ENCODE measurements at places on chromosomes 3 and 15.
A peak's percentile ranks its signal among the peaks of the same experiment; 100 is the strongest.

- no peak for DNase-seq
Observed at GRCh38 chr15:52362497-52362896, 66.9 kb upstream of the MYO5C start.

DNA sequence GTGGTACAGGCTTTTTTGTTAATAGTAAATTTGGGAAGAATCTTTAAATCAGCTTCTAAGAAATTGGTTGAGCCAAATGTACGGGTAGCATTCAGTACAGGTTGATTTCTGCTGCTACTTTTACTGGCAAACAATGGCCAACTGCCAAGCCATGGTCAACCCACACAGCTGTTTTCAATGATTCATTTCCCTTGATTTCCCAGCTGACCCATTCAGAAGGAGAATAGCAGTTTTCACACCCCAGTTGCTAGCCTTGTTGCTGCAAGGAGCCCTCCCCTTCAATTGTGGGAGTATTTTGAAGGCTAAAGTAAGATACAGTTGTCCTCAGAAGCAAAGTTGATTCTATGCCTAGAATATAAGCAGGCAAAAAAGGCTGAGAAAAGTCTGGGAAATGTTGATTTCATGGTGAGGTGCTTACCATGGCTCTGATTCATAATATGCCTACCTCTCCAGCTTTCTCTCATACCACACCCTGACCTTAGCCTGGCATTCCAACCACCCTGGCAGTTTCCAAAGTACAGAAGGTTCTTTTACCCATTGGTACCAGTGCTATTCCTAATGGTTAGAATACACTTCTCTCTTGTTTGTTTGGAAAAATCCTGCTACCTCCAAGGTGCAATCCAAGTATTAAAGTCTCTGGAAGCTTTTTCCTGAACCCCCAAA is 320.3 kb upstream of the TGFBR2 start:
- no peak for DNase-seq

DNA sequence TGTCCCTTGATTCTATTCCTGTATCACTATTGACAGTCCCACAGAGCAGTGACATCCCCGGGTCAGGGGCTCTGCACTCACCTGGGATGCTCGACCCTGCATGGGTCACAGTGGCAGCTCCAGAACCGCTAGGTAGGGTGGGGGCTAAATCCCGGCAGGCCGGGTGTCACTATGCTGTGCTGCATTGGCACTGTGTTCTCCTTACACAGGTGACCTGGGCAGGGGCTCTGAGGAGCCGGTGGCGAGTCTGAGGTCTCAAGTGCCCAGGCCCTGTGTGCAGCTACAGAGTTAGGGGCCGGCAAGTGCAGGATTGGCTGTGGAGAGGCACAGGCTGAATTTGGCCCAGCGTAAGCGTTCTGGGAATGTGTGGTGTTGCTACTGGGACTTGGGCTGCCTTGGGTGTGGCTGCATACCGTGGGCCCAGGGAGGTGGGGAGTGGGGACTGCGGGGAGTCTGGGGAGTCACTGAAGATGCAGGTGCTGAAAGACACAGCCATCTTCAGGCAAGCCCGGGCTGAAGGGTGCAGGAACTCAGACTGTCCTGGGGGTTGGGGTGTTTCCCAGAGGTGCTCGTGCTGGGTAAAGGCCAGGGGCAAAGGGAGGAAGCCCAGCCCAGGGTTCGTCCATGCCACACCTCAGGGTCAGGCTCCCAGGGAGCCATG is 102.6 kb upstream of the PRR20G start:
- no peak for DNase-seq

- no peak for DNase-seq
Observed at GRCh38 chr3:172208586-172209332, 169.4 kb downstream of the FNDC3B start.

- DNase-seq, result no peak
Observed at GRCh38 chr15:40869686-40870085, 4.3 kb downstream of the RHOV start.

- DNase-seq, result no peak
Observed at GRCh38 chr3:43531835-43532234, 90.0 kb downstream of the ANO10 start.

DNA sequence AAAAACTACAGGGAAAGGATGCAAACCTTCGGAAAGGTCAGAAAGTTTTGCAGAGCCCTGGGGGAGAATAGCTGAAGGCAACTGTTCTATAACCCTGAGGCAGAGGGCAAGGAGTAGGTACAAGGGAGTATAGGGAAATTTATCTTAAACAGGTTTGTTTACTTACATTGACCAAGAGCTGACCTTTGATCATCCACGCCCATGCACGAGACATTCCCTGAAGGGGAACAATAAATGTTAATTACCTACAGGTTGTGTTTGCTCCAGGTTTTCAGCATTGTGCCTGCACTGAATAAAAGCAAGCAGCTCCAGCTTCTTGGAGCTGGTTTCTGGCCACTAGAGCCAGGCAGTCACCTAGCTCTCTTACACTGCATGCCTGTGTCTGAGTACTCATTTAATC is 524.5 kb upstream of the TGFBR2 start:
- DNase-seq, result no peak

DNA sequence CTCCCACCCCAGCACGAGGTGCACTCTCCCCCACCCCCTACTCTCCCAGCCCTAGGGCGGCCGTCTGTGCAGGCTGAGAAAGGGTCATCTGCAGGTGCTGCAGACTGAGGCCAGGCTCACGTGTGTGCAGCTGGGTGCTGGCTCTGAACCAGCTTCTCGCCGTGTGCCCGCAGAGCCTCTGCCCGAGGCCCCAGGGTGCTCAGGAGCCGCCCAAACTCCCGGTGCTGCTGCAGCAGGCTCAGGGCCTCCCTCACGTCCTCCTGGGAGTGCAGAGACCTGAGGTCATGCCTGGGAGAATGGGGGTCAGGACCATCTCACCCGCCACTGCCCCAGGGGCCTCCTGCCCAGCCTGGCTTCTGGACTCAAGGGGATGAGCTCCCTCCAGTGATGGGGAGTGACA is 17.2 kb downstream of the SPTBN5 start:
- peak; percentile 30 for DNase-seq

GRCh38 chr3:162370141-162370540 is 873.5 kb downstream of the OTOL1 start:
- DNase-seq, result no peak

DNA sequence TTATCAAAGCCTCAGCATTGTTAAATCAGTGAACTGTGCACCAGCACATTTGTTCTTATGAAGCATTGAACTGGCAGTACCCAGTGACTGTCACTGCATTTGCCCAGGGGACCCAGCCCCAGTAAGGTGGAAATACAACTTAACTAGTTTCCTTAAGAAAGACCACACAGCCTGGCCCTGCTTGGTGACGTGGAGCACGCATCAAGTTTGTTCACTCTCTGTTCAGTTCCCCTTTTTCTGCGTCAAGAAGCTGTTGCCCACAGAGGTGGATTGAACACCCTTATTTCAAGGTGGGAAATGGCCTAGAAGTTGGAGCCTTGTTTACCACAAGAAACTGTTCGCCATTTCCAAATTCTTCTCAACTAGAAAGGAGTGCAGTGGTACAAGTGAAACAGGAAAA is 69.9 kb upstream of the AGBL1 start:
- DNase-seq, result no peak

DNA sequence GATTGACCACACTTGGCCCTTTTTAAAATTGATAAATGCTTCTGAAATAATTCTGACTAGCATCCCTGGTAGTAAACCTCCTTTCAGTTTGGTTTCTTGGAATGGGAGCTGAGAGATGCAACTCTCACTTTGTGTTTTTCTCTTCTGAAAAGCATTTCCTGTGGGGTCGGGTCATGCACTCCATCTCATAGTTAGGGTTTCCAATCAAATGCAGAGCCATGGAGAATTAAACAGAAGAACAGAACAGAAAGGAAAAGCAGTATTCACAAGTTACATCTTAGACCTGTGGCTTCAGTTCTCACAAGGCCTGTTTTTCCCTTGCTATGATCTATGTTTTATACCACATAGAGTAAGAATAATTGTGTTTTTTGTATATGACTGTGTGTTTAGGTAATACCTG is 39.7 kb downstream of the SENP2 start:
- no peak for DNase-seq

DNA sequence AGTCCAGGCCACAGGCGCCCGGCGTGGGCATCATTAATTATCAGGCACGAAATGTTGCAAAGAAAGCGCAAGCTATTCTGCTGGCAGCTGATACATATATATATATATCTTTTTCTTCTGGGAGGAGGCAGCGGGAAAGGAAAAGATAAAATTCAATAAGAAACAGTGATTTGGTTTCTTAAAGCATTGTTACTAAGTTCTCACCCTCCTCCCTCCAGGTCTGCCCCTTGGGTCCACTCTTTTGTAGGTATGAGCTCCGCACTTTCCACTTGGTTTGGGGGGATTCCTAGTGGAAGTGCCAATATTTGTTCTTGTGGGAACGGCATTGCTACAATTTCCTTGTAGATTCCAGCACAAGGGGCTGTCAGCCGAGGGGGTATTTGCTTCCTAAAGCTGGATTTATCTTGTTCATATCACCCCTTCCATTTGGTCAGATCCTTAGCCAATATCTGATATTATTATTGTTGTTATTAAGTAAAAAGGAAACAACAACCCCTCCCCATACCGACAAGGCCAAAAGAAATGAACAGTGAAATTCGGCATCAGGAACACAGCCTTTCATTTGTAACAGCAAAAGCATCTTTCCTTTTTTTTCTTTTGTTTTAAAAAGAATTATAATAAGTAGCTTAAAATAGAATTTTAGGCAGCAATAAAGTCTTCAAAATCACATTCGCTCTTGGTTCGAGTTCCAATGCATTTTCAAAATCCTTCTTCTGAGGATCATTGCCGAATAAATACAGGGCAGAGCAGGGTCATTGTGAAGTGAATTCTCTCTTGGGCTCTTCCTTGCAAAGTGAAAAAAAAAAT is 15.6 kb downstream of the ZIC1 start:
- DNase-seq, result no peak

- DNase-seq, result no peak
Observed at GRCh38 chr3:192931825-192932224, 14.2 kb upstream of the MB21D2 start.

DNA sequence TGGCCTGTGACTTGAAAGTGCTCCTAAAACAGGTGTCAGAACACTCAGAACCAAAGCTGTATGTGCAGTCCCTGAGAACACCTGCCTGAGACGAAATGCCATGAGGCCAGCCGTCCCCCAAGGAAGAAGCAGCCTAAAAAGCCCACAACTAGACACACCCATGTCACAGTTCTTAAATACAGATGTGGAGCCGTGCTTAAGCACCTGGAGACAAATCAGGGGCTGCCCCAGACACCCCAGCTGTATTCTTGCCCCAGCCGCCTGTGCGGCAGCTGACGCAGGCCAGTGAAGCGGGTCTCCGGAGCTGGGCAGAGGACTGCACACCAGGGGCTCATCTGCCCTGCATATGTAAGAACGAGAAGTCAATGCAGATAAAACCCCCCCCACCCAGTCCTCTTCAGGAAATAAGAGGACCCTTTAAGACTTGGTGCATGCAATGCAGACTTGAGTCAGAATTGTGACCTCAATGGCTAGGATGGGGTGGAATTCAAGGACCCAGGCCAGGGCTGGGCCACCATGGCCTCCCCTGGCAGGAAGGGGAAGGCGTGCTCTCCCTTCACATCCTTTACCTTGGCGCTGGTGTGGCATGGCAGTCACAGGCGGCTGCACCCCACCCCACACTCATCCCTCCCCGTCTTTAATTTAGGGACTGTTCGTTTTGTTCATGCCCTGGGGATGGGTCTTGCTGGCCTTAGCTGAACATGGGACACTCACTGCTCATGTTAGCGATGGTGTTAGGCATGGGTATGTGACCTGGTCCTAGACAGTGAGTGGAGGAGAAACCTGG is 27.7 kb upstream of the PLXNA1 start:
- no peak for DNase-seq

DNA sequence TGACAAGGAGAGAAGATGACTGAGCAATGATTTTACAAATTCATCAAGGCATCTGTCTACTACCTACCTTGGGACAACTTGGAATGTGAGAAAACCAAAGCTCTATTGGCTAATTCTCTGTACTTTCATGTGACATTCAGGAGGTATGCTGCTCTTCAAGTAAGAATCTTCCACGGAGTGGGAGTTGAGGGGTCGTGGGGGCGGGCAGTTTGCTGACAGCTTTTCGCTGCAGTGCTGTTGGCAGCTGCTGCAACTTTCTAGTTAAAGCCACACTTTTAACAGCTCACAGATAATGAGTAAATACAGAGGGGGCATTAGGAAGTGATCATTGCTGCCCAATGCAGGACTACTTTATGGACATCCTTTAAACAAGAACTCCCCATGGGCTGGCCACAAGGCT is 22.3 kb downstream of the CLDN1 start:
- no peak for DNase-seq

GRCh38 chr3:193883551-193883950 is 252.4 kb upstream of the HES1 start:
- DNase-seq, result no peak

DNA sequence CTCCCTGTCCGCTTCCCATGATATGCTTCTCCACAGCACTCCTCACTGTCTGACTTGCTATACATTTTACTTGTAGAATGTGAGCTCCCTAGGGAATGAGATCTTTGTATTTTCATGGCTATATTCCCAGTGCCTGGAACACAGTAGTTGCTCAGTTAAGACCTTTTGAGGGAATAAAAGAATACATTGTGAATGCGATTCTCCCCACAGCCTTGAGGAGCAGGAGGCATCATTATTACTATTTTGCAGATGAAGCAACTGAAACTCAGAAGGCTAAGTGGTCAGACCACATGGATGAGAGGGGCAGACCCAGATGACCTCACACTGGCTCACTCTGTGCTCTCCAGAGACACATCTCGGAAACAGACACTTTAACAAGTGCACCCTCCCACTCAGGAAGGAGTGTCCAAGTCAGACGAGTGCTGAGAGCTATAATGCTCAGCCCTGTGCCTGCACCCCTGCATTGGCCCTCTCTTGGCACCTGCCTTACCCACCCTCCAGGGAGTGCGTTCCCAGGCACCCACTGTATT is 46.8 kb downstream of the SST start:
- no peak for DNase-seq

DNA sequence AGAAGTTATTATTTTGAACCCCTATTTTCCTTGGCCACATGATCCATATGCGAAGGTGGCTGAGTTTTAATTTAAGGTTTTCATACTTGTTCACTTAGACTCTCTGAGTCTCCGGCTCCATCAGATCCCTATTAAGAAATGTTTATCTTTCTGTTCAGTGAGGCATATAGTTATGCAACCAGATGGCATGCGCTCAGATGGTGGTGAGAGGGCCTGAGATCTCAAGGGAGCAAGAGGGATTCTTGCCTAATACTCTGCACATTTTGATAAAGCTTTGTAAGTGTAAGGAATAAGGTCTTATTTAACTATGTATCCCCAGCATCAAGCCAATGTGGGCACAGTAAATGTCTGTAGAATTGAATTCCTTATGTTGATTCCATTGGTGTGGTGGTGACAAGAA is 78.9 kb upstream of the DPH6 start:
- DNase-seq, result no peak

GRCh38 chr3:40427045-40427669 is 30.0 kb upstream of the RPL14 start:
- no peak for DNase-seq

- DNase-seq, result no peak
Observed at GRCh38 chr15:98025237-98025636, 64.7 kb downstream of the ARRDC4 start.

GRCh38 chr3:9116336-9116735 is 133.1 kb downstream of the SRGAP3 start:
- DNase-seq, result no peak

GRCh38 chr15:27774191-27774590 is 324.9 kb downstream of the OCA2 start:
- DNase-seq, result no peak

Measured in T47D (cell line).